ENCODE measurements at places on chromosomes 12 and 14.

- DNase-seq, result no peak
These were observed 10.2 kb upstream of the CMKLR1 start for GRCh38 chr12:108349278-108349688.

DNA sequence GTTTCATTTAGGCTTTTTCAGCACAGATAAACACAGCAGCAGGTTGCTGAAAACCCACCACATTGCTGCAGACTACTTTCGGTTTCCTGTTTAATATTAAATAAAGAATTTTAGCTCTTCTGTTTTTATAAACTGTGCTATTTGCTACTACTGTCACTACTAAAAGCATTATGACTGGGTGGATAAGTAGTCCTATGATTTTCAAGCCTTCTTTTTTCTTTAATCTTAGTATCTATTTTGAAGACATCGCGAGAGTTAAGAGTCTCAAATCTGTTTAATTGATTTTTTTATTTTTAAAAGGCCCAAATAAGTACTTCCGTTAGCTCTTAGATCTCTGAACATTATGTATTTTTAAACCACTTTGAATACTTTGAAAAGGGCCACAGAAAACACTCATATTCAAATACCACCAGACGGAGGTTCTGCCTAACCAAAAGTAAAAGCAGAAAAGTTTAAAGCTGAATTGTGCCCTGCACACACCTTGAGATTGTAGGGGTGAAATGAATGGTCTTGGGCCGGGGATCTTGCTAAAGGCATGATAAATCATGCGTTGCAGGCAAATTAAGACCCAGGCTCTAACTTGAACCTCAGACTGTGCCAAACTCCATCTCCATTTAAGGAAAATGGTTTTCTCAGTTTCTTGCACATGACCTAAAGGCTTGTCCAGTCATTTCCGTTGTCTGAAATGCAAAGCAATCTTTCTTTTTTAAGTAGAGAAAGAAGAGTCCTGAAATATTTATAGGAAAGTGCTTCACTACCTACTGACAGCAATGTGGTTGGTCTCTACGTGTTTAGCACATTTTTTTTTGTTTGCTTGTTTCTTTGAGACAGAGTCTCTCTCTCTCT, 13.6 kb upstream of the FOXN3 start:
- no peak for DNase-seq

DNA sequence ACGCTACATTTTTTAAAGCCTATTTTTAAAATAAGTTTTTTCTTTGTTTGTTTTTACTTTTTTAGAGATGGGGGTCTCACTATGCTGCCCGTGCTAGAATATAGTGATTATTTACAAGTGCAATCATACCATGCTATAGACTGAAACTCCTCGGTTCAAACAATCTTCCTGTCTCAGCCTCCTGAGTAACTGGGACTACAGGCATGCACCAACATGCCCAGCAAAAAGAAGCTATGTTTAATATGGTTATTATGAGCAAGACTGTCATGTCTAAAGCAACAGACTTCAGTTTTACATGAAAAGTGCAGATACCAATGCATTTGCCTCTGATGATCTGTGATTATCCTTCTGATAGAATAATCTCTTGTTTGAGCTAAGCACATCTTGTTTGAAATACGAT, 45.6 kb upstream of the SGPP1 start:
- DNase-seq, result no peak

GRCh38 chr12:109910969-109911348, 10.9 kb downstream of the TCHP start:
- no peak for DNase-seq

GRCh38 chr12:94889445-94890210, 113.9 kb downstream of the NDUFA12 start:
- no peak for DNase-seq

GRCh38 chr12:14751986-14752385, 51.3 kb downstream of the WBP11 start:
- no peak for DNase-seq

GRCh38 chr12:11798856-11799501, 149.5 kb downstream of the ETV6 start:
- no peak for DNase-seq

GRCh38 chr12:55929306-55929791, 1.6 kb upstream of the DGKA start:
- DNase-seq, result peak; percentile 78

DNA sequence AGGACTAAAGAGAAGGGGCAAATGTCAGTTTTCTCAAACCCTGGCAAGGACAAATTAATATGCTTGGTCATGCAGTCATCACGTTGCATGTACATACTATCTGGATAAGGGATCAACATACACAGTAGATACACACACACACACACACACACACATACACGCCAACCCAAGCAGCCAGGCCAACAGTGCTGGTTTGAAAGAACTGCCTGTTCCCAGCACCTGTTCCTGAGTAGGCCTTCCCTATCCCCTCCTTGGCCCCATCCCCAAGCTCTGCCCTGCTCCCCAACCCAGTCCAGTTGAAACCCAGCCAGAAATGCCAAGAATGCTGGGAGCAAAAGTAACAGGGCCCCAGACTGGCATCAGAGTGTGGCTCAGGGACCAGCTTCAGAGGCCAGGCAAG, 4.4 kb downstream of the ITGA7 start:
- no peak for DNase-seq

GRCh38 chr14:64717870-64718269, 13.6 kb downstream of the PLEKHG3 start:
- no peak for DNase-seq

DNA sequence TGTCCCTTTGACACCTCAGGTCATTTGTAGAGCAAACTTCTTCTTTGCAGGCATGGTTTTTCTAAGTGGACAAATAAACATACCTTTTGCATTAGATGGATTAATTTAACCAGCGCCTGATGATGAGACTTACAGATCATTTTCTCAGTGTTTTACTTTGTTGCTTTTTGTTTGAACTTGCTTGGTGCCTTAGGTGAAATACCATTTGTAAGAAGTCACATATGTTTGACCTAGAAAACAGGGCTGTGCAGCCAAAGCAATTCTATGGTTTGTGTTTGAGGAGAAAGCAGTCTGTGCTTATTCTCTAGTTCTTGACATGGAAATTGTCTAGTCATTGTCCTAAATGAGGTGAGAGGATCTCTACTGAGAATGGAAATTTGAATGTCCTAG, 111.1 kb downstream of the DIP2B start:
- no peak for DNase-seq

DNA sequence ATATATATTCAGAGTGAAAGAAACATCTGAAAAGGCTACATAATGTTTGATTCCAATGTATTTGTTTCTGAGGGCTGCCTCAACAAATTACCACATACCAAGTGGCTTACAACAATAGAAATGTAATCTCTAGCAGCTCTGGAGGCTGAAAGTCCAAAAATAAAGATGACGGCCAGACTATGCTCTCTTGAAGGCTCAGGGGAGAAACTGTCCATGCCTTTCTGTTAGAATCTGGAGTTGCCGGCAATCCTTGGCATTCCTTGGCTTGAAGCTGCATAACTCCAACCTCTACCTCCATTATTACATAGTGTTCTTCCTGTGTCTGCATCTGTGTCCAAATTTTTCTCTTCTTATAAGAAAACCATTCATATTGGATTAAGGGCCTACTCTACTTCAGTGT, 68.1 kb upstream of the PLEKHG7 start:
- DNase-seq, result no peak

DNA sequence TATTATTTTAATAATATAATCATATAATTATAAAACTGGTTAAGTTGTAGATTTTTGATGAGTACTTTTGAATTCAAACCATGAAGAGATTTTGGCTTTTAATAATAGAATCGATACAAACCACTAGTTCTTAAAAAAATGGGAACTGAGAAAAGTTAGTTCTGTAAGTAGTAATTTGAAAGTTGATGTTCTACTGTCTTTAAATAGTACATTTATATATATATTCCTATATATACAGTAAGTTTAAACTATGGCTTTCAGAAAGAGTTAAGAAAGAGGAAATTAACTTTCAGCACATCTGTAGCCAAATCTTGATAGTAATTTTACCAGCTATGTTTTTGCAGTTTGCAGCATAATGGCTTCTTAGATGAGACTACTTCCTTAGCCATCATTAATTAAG, 7.8 kb downstream of the LRRK2 start:
- DNase-seq, result no peak

GRCh38 chr14:95222870-95223398, 65.6 kb upstream of the DICER1 start:
- no peak for DNase-seq

DNA sequence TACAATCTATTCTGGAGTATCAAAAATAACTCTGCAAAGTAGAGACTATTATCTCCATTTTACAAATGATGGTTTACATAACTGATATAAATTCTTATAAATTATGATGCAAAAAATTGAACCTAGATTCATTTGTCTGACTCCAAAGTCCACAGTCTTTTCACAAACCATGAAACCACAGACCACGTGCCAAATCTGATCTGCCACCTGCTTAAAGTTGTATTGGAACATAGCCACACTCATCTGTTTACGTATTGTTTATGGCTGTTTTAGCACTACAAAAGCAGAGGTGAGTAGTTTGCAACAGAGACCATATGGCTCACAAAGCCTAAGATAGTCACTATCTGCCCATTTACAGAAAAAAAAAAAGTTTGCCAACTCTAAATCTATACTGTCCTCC, 105.3 kb downstream of the KCNH5 start:
- no peak for DNase-seq

DNA sequence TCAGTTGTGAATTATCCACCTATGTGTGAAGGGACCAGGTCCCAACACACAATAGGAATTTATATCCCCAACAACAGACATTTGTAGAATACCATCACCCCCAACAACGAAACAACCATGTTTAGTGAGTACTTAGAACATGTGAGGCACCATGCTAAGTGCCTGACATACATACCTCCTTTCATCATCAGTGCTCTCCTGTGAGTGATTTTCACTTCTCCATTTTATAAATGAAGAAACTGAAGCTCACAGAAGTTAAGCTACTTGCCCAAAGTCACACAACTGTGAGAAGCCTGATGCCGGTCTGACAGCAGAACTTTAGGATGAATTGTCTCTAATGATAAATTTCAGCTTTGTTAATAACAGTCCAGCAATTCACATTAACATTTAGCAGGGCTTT, 35.4 kb downstream of the SPTB start:
- no peak for DNase-seq

- DNase-seq, result no peak
These were observed 10.8 kb downstream of the PLA2G1B start for GRCh38 chr12:120316798-120317223.

- DNase-seq, result peak; percentile 34
These were observed 1168.4 kb downstream of the TMEM121 start for GRCh38 chr14:106694638-106695393.

- no peak for DNase-seq
These were observed 53.9 kb upstream of the FICD start for GRCh38 chr12:108461058-108461660.

- DNase-seq, result no peak
These were observed 87.5 kb downstream of the SETD3 start for GRCh38 chr14:99393059-99393655.

GRCh38 chr14:87892763-87893162, 100.2 kb downstream of the GALC start:
- DNase-seq, result no peak

- DNase-seq, result no peak
These were observed 142.7 kb downstream of the FOXA1 start for GRCh38 chr14:37452323-37452722.

GRCh38 chr12:113241191-113242025, 20.1 kb downstream of the TPCN1 start:
- DNase-seq, result no peak

GRCh38 chr12:126358806-126359205, 1293.6 kb downstream of the AACS start:
- no peak for DNase-seq

DNA sequence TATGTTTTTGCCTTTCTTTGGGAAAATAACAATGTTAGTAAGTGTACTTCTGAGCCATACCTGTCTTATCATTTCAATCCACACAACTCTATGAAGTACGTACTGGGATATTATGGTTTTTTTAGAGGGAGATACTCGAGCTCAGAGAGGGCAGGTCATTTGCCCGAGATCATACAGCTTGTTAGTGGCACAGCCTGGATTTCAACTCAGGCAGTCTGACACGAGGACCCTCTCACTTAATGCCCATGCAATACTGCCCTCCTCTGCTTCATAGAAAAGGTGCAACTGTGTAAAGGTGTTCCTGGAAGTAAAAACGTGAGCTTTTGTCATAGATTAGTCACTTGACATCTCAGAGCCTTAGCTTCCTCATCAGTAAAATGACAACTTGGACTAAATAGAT, 128.0 kb downstream of the NDUFA12 start:
- no peak for DNase-seq

DNA sequence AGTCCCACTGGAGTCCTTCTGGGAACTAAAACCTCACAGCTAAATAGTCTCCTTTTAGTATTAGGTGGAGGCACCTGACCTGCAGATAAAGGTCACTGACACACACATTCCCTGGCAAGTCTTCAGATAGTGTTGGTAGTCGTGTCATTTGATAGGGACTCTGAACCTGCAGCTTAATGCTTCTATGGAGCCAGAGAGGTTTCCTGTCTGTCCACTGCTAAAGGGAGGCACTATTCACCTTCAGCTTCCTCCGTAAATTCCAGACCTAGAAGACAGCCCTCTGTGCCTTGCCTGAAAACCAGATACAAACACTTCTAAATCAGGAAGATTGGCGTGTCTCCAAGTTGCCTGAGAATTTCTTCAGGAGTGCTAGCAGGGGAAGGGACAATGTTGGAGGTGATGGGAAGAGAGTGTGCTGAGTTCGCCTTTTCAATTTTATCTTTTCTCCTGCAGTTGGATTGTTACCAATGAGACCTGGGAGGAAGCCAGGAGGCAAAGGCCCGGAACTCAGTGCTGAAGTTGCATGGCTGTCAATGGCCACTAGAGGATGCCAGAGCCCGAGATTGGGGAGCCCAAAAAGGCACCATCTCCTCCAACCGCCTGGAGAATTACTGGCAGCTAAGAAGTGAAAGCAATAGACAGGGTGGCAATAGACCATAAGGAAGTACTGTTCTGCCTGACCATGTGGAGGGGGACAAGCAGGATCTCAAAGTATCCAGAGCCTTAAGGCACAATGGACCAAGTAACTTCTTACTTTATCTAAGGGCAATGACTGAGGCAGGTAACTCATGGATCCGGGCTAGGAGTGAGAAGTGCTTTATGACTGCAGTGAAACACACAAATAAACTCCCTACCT, 81.6 kb upstream of the SCAF11 start:
- DNase-seq, result peak; percentile 58

GRCh38 chr12:107304588-107305532, 211.5 kb upstream of the CRY1 start:
- DNase-seq, result no peak

DNA sequence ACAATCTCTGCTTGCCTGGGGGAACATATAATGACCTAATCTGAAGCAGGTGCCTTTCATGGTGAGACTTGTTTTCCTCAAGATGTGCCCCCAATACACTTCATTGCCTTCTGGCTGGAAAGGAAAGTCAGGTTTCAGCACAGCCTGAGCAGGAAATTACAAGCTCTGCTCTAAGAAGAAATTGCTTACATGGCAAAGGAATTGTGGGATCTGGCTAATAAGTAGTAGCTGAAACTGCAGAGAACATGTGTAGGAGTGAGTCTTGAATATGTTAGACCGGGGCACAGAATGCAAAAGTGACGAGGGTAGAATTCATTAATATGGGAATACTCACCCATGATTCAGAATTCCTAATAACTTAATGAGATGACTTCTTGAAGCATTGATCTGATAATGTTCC, 6.3 kb upstream of the CFAP54 start:
- DNase-seq, result no peak

GRCh38 chr12:93425736-93426411, 15.9 kb downstream of the UBE2N start:
- DNase-seq, result no peak

- no peak for DNase-seq
These were observed 840.3 kb downstream of the GALC start for GRCh38 chr14:87152693-87153092.

GRCh38 chr14:36512585-36513003, 7.4 kb downstream of the NKX2-1 start:
- no peak for DNase-seq

Measured in stimulated activated CD4-positive, alpha-beta T cell treated with anti-CD3 and anti-CD28 coated beads, Interleukin-12 subunit alpha, Interleukin-12 subunit beta, amount 100 ng/mL, for 24 hours (primary cell).